ENCODE measurements at places on chromosomes 5 and 9.

GRCh38 chr5:177442066-177442826 is 4.4 kb upstream of the PRR7 start:
- no peak for DNase-seq

- no peak for DNase-seq
Measured at GRCh38 chr9:38622951-38623350, 2.6 kb upstream of the ANKRD18A start.

- no peak for DNase-seq
Measured at GRCh38 chr9:34684816-34685215, 6.3 kb downstream of the CCL19 start.

DNA sequence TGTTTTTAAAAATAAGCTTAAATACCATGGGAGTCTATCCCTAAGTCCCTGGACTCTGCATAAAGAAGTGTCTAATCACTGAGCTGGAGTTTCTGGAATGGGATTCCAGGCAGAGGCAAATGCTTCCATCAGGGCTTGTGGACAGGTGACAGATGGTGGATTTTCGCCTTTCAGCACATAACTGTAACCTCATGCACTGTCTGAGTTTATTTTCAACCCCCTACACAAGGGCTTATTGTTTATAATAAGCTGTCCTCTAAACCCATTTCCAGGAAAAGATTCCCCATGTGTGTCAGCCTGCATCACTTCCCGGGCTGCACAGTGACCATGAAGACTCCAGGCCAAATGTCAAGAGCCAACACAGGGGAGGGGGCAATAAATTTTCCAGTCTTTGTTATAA is 264.0 kb downstream of the PIK3R1 start:
- DNase-seq = peak; percentile 37

DNA sequence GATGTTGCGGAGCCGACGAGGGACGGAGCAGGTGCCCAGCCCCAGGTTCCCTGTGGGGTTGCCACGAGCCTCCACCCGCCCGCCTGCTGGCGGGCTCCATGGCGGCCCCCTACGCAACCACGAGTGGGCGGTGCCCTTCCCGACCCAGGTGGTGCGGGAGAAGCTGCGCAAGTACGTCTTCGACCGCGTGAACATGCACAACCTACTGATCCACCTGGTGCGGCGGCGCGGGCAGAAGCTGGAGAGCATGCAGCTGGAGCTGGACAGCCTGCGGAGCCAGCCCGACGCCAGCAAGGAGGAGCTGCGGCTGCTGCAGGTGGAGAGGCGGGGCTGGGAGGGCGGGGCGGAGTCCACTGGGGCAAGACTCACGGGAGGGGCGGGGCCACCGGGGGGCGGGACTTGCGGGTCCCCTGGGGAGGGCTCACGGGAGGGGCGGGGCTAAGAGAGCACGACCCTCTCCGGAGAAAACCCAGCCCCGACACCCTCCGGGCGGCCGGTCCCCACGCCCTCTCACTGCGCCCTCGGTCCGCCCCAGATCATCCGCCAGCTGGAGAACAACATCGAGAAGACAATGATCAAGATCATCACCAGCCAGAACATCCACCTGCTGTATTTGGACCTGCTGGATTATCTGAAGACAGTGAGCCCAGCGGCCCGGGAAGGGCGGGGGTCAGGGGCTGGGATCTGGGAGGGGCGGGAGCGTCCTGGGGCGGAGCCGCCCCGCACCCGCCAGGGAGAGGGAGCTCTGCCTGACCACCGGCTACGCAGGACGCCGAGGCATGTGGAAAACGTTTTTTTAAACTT is 3.9 kb downstream of the CCDC183 start:
- DNase-seq = no peak

DNA sequence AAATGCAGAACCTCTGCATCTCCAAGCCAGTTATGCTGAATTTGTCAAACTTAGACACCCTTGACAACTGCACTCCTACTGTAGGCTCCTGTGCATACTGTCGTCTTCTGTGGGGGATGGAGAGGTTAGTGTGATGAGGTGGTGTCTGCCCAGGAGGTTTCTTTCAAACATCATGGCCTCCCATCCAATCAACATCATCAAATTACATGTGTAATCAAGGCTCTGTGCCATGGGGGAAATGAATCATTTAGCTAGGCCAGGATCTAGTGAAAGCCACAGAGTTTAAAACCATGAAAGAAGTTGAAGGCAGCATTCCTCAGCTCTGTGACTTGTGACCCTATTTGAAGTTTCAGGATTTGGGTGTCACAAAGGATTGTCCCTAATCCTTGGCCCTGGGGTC is 240.6 kb downstream of the MARCHF11 start:
- DNase-seq = no peak

DNA sequence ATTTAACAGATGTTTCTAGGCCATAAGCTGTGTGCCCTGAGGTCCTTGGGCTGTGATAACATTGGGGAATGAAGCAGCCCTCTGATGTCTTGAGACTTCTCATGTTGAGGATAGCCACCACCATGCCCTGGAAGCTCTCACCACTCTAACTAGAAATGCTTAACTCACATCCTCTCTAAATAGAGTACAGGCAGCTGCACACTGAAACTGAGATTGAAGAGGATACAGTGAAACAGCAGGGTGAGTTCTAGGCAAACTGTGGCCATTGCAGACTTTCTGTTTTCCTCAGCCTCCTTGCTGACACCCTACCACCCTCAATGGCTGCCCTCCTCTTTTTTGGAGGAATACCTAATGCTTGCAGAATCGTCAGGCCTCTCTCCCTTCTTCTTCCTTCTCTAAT is 22.4 kb downstream of the UTP15 start:
- no peak for DNase-seq

GRCh38 chr5:139974661-139975060 is 68.4 kb downstream of the NRG2 start:
- DNase-seq = no peak

GRCh38 chr9:78325343-78325742 is 28.4 kb downstream of the PSAT1 start:
- DNase-seq = peak; percentile 48

DNA sequence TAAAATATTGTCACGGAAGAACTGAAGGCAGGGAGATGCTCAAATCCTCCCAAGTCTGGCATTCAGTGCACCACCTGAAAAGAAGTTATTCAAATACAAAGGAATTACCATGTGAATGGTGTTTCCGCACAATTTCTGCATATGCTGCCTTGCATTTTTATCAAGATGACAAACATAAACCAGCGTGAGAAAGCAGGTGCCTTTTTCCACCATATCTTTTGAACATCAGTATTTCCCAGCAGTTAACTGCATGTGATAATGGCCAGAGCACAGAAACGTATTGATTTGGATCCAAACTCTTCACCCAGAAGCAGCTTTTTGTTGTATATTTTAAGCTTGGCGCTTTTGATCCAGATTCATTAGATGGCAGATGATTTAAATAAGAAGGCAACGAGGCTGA is 808.0 kb downstream of the TLE1 start:
- DNase-seq = no peak

GRCh38 chr5:93078082-93079038 is 502.7 kb downstream of the NR2F1-AS1 start:
- DNase-seq = peak; percentile 65

GRCh38 chr5:139138809-139139208 is 59.4 kb downstream of the SIL1 start:
- DNase-seq = no peak

DNA sequence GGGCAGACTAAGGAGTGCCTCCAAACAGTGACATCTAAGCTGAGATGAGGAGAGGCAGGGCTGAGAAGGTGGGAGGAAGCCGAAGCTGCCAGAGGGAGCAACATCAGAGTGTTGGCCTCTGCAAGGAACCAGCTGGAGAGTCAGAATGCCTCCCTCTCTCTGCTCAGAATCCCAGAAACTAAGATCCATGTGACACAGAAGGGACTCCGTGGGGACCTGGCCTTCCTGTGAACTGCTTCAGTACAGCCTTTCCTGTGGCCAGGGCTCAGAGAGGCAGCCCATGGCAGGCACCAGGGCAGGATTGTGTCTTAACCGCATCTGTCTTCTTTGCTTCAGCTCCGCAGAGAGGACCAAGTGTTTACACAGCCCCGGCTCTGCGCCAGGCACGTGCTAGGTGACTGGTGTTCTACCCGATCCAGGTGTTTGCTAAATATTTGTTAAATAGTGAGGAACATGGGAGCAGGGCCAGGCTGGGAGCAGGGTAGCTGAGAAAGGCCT is 33.5 kb downstream of the KCNMB1 start:
- peak; percentile 53 for DNase-seq

GRCh38 chr5:161190086-161190485 is 338.1 kb upstream of the ATP10B start:
- no peak for DNase-seq

GRCh38 chr9:130304116-130304515 is 38.6 kb downstream of the HMCN2 start:
- no peak for DNase-seq

- no peak for DNase-seq
Measured at GRCh38 chr9:97852399-97853055, 499 bp upstream of the FOXE1 start.

- DNase-seq = no peak
Measured at GRCh38 chr5:148619484-148619883, 34.8 kb downstream of the HTR4 start.

DNA sequence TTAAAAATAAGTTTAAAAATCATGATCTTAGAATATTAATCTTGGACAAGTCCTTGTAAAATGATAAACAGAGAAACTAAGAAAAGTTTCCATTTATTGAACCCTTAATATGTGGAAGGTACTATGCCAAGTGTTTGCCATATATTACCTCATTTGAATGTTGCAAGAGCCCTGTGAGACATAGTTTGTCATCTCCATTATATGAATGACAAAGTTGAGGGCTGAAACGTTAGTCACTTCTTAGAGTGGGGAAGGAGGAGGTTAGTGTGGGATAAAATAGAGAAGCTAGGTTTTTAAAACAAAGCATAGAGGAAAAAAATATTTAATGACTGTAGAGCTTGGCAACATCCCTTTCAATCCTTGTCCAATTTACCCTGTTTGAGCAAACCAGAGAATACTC is 2.0 kb downstream of the TNC start:
- DNase-seq = no peak

- no peak for DNase-seq
Measured at GRCh38 chr9:36815023-36815422, 219.0 kb downstream of the PAX5 start.

GRCh38 chr5:76926329-76927105 is 26.3 kb upstream of the CRHBP start:
- no peak for DNase-seq

- DNase-seq = peak; percentile 77
Measured at GRCh38 chr9:94772639-94773303, 46.3 kb downstream of the AOPEP start.

- no peak for DNase-seq
Measured at GRCh38 chr5:142807372-142807911, 37.3 kb downstream of the ARHGAP26 start.

DNA sequence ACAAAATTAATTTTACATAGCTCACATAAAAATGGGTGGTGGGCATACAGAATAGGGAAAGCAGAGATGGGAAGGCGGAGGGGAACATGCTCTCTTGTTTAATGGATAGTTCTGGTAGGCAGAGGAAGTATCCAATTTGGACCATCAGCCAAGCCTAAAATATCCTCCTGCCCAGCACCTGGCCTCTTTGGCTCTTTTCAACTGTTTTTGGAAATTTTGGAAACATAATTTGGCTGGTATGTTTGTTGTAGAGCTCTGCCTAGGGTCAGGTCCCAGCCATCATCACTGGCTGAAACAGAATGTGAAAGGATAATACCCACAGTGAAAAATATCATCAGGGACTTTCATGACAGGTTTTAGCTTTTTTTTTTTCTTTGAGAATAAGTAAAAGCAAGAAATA is 467.3 kb upstream of the DMAC1 start:
- DNase-seq = no peak

GRCh38 chr5:175517824-175518450 is 39.6 kb downstream of the SFXN1 start:
- no peak for DNase-seq

GRCh38 chr5:74424162-74424868 is 216.2 kb downstream of the ENC1 start:
- DNase-seq = no peak

DNA sequence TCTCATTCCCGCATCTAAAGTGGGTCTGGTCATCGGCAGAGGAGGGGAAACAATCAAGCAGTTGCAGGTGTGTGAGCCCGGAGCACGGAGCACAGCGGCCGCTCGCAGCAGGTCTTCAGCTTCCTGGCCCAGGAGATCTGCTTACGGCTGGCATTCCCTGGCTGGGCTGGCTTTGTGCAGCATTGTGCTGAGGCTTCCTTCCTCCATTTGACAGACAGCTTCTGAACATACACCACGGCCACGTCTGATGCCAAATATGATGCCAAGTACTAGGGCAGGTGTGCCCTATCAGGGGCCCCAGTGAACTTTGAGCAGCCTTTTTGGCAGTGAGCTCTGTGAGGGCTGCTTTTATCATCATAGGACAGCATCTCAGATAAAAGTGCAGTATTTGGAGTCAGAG is 37.1 kb downstream of the FUBP3 start:
- no peak for DNase-seq

- DNase-seq = no peak
Measured at GRCh38 chr5:80129146-80129545, 94.0 kb downstream of the THBS4 start.

- no peak for DNase-seq
Measured at GRCh38 chr9:135919318-135919890, 12.1 kb upstream of the CAMSAP1 start.

DNA sequence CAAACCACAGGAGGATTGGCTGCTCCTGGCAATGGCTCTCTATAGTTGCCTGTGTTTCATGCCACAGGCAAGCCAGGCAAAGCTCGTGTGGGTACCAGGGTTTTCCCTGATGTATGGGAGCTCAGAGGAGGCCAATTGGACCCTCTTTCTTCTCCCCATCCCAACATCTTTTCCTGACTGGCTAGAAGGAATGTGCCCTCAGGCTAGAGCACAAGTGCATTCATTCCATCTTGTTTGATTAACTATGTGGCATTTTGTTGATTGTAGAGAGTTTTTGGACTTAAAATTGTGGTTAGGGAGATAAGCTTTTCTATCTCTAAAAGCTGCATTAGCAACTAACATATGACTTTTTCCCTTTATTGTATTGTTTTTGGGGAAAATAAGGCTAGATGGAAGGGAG is 561.3 kb downstream of the PSAT1 start:
- DNase-seq = no peak

DNA sequence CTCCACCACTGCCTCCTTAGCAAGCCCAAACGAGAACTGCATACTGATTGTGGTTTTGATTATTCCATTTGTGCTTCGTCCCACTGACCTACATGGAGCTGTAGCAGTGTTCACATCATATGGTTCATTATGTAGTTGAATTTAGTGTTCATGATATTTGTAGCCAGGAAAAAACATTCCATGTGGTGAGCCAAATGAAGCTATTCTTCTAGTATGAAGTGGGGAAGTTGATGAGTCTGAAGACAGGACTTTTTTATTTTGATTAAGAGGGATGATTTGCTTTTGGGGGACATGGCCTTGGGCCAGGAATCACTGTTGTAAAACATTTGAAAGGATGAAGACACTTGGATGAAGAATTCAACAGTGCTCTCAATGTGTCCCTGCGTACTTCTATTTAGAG is 192.9 kb upstream of the SLC27A6 start:
- no peak for DNase-seq

GRCh38 chr9:71690063-71690688 is 78.1 kb downstream of the CEMIP2 start:
- DNase-seq = no peak

DNA sequence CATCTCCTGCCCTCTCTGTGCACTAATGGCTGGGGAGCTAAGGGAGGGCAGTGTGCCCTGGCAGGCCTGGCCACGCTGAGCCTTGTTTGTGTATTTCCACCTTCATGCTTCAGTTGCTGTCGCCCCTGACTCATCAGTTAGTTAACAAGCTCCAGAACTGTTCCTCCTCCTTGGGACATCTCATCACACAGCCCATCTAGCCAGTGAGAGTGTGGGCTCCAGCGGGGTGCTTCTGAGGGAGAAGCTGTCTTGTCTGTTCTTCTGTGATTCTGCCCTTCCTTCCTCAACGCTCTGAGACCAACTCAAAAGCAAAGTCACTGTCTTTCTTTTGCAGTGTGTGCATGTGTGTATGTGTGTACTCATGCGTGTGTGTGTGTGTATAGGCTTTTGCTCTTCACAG is 58.3 kb upstream of the CPEB4 start:
- no peak for DNase-seq
